HFFc6 (cell line): ENCODE measurements at places on chromosomes 12 and 14.

DNA sequence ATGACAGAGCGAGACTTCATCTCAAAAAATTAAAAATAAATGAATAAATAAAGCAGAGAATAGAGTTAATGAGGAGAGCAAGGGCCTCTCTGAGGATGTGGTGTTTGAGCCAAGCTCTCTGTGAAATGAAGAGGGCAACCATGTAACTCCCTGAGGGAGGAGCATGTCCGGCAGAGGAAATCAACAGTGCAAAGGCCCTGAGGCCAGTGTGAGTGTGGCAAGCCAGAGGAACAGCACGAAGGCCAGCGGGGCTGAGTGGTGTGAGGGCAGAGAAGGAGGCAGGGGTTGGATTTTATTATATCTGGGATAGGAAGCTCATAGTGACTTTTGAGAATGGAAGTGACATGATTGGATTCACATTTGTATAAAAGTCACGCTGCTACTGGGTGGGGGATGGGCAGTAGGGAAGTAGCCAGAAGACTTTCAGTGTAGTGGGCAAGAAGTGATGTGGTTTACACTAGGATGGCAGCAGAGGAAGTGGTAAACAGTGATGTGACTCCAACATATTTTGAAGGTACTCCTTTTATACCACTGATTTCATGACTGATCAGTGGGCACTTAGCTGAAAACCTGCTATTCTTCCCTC is 10.3 kb upstream of the LRP1-AS start:
- no peak for DNase-seq

GRCh38 chr12:106213662-106214061 is 34.2 kb downstream of the CKAP4 start:
- peak; percentile 10 for DNase-seq

DNA sequence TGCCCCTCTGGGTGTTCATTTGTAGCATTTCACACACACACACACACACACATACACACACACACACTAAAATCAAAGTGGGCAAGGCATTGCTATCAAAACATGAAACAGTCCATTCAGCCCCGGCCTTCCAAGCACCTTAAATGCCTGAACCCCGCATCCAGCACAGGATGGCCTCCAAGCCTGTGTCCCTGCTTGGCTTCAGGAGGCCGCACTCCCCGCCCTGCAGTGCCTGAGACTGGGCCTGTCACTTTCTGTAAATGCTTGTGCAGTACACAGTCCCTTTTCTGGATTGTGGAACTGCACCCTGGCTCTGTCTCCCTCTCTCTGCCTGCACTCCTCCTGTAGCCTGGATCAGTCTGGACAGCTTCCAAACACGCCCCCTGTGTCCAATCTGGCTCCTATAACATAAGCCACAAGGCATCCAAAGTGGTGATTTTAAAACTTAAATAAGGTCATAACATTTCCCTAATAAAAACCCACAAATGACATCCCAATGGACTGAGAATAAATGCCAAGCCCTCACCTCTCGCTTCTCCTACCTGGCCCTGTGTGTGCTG is 972.2 kb upstream of the TMEM132C start:
- no peak for DNase-seq

DNA sequence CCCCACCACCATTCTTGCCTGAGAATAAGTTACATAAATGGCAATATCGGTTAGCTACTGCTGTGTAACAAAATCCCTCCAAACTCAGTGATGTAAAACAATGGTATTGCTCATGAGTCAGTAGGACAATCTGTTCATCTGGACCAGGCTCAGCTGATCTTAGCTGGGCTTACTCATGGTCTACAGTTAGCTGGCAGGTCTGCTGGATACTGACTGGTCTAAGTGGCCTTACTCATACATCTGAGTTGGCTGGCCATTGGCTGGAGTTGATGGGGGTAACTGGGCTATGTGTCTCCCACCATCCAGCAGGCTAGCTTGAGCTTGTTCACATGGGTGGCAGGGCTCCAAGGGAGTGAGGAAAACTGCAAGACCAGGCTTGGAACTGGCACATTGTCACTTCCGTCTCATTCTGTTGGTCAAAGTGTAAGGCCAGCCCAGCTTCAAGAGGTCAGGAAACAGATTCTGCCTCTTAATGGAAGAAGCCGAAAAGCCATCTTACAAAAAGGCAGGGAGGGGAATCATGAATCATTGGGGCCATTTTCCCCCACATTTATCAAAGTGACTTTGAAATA is 56.7 kb upstream of the CHGA start:
- no peak for DNase-seq

DNA sequence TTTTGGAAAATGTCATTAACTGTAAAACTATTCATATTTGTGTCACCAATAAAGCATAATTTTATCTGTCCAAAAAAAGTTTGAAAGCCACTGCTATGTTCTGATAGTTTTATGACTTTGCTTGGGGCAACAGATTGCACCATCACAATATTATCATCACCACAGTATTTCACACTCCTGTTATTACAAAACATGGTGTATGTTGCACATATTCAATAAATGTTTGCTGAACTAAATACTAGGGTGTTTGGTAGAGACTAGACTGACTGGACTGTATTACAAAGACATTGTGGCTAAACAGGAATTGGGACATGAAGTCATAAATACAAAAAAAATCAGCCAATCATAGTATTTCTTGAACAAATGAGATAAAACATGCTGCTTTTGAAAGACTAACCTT is 55.1 kb downstream of the PAWR start:
- peak; percentile 10 for DNase-seq

DNA sequence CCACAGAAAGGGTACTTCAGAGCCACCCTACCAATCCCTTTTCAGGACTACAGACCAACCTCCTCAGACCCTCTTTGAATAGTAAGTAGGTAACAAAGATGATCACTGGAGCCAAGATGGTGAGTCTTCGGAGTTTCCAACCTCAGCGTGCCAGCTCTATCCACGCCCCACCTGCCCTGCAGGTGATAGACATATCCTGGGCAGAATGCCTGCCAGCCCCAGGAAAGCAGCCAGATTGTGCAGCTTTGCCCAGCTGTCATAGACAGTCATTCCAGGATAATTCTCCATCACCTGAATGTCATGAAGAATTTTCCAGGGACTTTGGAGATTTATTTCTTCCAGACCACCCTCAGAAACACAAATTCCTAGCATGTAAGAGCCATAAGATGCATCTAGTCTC is 434.4 kb downstream of the RGS6 start:
- DNase-seq: no peak

GRCh38 chr14:40053416-40053815 is 621.2 kb upstream of the FBXO33 start:
- DNase-seq: no peak

- DNase-seq: peak; percentile 32
These were observed 798 bp downstream of the CCDC198 start for GRCh38 chr14:57492859-57493258.

DNA sequence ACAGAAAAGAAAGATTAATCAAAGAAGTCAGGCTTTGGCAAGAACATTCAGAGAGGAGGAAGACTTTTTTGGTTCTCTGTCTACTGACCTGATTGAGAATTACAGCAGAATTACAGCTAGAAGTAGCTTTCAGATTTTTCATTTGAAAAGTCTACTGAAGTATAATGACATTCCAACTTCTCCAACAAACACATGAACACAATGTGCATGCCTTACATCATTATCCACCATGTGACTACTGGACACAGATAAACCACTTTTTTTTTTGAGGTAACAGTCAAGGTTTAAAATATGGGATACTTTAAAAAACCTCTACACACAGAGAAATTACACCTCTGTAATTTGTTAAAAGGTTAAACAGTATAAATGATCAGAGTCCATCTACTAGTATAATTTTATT is 12.3 kb downstream of the BTBD7 start:
- no peak for DNase-seq
